ENCODE measurements at places on chromosomes 4 and X. TPM values are rescaled to one million over a fixed set of nuclear protein-coding genes. Genes with fewer than 3 reads are reported as not detected.

PHKA1 gene
- total RNA-seq, result 4.8 TPM

DNAJB14 gene
- total RNA-seq, result 15.5 TPM

SPINK2 gene
- not detected for total RNA-seq

BBS7 gene
- 5.6 TPM for total RNA-seq

DNA sequence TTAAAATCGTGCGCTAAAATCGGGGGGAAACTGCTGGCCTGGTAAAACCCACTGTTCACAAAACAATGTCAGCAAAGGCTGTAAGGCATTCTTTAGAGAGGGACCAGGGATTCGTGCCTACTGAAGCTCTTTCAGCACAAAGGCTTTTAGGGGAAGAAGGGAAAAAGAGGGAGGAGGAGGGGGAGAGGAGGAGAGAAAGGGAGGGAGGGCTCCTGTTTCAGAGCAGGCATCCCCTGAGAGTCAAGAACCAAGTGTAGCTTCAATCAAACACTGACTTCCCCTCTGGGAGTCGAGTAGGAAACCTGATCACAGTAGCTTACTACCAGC is 9.5 kb downstream of the BCOR start:
- no peak for DNase-seq

GRCh38 chr4:89136525-89136924 is 25.2 kb downstream of the TIGD2 start:
- no peak for DNase-seq

GRCh38 chr4:8340781-8341241 is 71.3 kb downstream of the HTRA3 start:
- DNase-seq, result no peak

DNA sequence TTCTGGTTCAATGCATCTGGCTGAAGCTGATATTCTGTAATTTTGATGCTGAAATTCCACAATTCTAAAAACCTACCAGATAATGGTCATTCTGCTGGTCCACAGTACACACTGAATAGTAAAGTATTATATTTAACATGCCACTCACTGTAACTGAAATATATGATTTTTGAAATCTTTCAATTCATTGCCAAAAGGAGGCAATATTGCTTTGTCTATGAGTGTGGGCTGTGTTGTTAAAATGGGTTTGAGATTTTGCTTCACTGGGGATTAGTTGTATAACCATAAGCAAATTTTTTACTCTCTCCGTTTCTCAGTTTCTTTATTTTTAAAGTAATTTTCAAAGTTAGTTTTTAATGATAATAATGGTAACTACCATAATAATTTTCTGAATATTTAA is 1404.1 kb upstream of the IGFBP7 start:
- DNase-seq, result no peak

GRCh38 chrX:150536455-150537116 is 31.8 kb upstream of the MTM1 start:
- peak; percentile 38 for DNase-seq

- no peak for DNase-seq
Measured at GRCh38 chr4:40327340-40327739, 7.8 kb upstream of the CHRNA9 start.

DNA sequence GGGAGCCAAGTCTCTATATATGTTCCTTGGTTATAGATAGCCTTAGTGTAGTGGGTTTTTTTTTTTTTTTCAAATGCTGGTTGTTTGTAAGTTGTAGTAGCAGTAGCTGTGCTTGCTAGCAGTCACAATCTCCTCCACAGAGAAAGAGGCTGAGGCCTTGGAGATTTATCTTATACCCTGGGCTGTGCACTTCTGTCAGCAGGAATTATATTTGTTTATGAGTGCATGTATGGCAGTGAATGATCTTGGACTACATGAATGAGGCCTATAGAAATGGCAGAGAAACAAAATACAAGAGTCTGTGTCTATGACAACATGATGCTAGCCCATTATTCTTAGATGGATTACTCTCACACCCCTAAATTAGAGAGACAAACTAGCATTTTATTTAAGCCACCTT is 1674.2 kb upstream of the ADGRL3 start:
- DNase-seq, result no peak
